Gastrocnemius medialis (tissue), 4 donors: ENCODE measurements at places on chromosomes 5 and 9. TPM values are rescaled to one million over a fixed set of nuclear protein-coding genes. Genes with fewer than 3 reads are reported as not detected.

DNA sequence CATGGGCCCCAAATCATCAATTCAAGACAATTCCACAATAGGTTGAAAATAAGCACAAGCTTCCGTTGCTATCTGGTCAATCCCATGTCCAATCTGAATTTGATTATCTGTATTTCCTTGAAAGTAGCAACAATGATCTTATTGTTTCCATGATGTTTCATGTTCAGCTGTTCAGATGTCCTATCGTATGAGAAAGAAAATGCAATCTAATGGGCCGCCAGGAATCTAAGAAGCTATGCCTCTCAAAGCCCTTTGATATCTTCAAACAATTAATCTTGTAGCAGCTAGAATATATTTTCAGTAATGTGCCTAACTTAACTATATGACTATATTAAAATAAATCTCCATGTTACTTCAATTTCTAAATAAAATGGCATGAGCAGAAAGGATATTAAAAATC, 32.1 kb upstream of the ALDOB start:
- DNase-seq, result no peak
- no peaks in the 10 kb centered on the region for H3K4me1 ChIP-seq
- H3K36me3 ChIP-seq, result no peaks in the 10 kb centered on the region
- no peaks in the 10 kb centered on the region for H3K27me3 ChIP-seq
- H3K4me3 ChIP-seq, result no peak overlapping the region
- no peak overlapping the region for H3K27ac ChIP-seq

DNA sequence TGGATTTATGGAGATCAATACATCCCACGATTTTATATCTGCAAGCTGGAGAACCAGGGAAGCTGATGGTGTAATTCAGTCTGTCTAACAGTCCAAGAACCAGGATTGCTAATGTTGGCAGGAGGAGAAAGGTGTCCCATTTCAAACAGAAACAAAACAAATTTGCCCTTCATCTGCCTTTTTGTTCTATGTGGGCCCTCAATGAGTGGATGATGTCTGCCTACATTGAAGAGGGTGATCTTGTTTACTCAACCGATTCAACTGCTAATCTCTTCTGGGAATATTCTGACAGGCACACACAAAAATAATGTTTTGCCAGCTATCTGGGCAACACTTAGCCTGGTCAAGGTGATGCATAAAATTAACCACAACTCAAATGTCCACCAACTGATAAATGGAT, 65.1 kb upstream of the IL33 start:
- no peaks in the 10 kb centered on the region for H3K27me3 ChIP-seq
- no peaks in the 10 kb centered on the region for H3K4me1 ChIP-seq
- H3K4me3 ChIP-seq, result no peak overlapping the region
- H3K27ac ChIP-seq, result no peak overlapping the region

- H3K27ac ChIP-seq, result no peak overlapping the region
- no peak overlapping the region for H3K4me3 ChIP-seq
- H3K27me3 ChIP-seq, result peaks cover 84% of the 10 kb centered on the region
- peaks cover 14% of the 10 kb centered on the region for H3K4me1 ChIP-seq
- H3K36me3 ChIP-seq, result no peaks in the 10 kb centered on the region
Measured at GRCh38 chr5:93570294-93571113, 10.5 kb downstream of the NR2F1-AS1 start.

Gene C9
- total RNA-seq, result not detected

Gene GFI1B
- total RNA-seq, result not detected

Gene C8G
- total RNA-seq, result not detected

DNA sequence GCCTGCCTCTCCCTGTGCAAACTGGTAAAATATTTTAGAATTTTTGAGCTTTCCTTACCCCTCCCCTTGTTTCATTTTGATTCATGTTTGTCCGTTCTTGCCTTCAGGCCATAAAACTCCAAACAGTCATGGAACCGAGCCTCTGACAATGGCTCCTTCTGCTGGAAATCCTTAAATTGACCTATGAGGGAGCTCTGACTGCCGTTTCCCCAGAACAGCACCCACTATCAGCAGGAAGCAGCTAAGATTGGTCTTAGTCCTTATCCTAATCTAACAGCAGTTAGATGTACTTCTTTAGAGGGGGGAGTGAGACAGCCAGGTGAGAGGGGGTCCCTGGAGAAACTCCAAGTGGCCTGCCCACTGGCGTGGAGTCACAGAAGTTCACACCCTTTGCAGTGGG, 106.7 kb downstream of the FAM174A start:
- H3K4me1 ChIP-seq, result no peaks in the 10 kb centered on the region
- H3K4me3 ChIP-seq, result no peak overlapping the region
- no peaks in the 10 kb centered on the region for H3K36me3 ChIP-seq
- DNase-seq, result no peak
- H3K27ac ChIP-seq, result no peak overlapping the region

Gene PHF24
- total RNA-seq, result not detected

- H3K27me3 ChIP-seq, result no peaks in the 10 kb centered on the region
- H3K27ac ChIP-seq, result no peak overlapping the region
- peaks cover 3% of the 10 kb centered on the region for H3K36me3 ChIP-seq
Measured at GRCh38 chr5:88203981-88204750, 64.5 kb downstream of the TMEM161B start.

DNA sequence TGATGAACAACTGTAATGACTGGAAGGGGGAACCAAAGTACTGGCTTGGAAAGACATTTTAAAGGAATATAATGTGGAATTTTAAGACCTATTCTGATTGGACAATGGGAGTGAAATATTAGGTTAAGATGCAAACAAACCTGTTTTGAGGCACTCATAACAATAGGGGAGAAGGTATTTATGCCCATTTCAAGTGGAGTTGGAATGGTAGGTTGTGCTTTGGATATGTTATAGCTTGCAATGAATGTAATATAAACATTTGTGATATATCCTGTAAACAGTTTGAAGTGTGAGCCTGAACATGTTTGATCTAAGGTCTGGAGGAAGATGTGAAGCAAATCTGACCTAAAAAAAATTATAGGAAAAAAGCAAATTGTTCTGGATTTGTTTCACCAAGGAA, 129.6 kb upstream of the GRHPR start:
- no peak for DNase-seq
- no peak overlapping the region for H3K4me3 ChIP-seq
- H3K36me3 ChIP-seq, result no peaks in the 10 kb centered on the region
- H3K4me1 ChIP-seq, result peaks cover 6% of the 10 kb centered on the region
- H3K27me3 ChIP-seq, result no peaks in the 10 kb centered on the region
